Caco-2 (cell line): ENCODE measurements at places on chromosomes 11 and 22. TPM values are rescaled to one million over a fixed set of nuclear protein-coding genes. Genes with fewer than 3 reads are reported as not detected.

The PAK1 gene
- total RNA-seq, result 81.1 and 90.1 TPM in 2 replicates

The OR10A2 gene
- total RNA-seq, result not detected in 2 replicates

The KCNC1 gene
- total RNA-seq, result 0.07 TPM in 2 replicates

The CHADL gene
- total RNA-seq, result 0.32 TPM in 1 of 2 replicates, not detected in the other

The YPEL1 gene
- 1.2 and 1.3 TPM in 2 replicates for total RNA-seq

The TCF20 gene
- 81.7 and 82.7 TPM in 2 replicates for total RNA-seq

The CTSF gene
- total RNA-seq, result not detected in 2 replicates

The BEST1 gene
- 4.7 and 6.7 TPM in 2 replicates for total RNA-seq

The MOGAT2 gene
- 0.39 and 0.56 TPM in 2 replicates for total RNA-seq

The LRRC75B gene
- 18.6 and 20.4 TPM in 2 replicates for total RNA-seq

The SOX10 gene
- total RNA-seq, result not detected in 2 replicates

The KRTAP5-9 gene
- total RNA-seq, result not detected in 2 replicates

The AQP11 gene
- total RNA-seq, result 11.5 and 12.7 TPM in 2 replicates

The CARNS1 gene
- total RNA-seq, result 0.09 and 0.28 TPM in 2 replicates

The BTBD18 gene
- not detected in 2 replicates for total RNA-seq

The A4GALT gene
- total RNA-seq, result 12.7 and 16.2 TPM in 2 replicates

The SCGB2A2 gene
- not detected in 2 replicates for total RNA-seq

The LRRN4CL gene
- 0.35 and 0.64 TPM in 2 replicates for total RNA-seq

The TREH gene
- not detected in 2 replicates for total RNA-seq

The PATE2 gene
- not detected in 2 replicates for total RNA-seq
